ENCODE measurements at places on chromosomes 3 and 15. TPM values are rescaled to one million over a fixed set of nuclear protein-coding genes. Genes with fewer than 3 reads are reported as not detected.
A peak's percentile ranks its signal among the peaks of the same experiment; 100 is the strongest.

GRCh38 chr15:94972314-94972713, 741.0 kb downstream of the MCTP2 start:
- DNase-seq = no peak

DNA sequence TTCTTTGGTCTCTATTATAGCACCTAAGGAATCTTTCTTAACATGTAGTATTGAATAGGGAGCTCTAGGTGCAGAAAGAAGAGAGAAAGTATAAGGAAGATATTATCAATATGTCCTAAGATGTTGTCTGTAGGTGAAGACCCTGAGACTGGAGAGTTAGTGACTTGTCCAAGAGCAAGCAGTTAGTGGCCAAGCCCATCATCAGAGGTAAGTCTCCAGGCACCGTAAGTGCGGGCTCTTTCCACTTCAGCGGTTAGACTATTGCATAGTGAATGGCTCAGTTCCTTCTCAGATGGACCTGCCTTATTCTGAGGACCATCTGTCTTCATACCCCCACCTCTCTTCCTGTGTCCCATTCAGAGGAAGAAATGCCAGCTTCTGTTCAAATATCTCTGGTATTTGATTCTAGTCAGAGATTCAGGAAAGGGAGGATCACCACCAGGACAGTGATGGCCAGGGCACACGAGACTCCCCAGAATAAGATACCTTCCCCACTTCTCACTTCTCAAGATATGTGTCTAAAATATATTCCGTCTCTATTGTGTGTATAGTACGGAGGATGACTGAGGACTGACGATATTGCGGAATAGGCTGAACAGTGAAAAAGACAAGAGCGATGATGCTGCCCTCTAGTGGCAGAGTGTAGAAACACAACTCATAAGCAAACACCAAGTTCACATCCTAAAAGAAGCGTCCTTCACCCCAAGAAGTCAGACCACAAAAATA, 19.1 kb upstream of the ADGRG7 start:
- DNase-seq = peak; percentile 78

GRCh38 chr3:11379238-11379823, 107.1 kb downstream of the ATG7 start:
- DNase-seq = peak; percentile 53

- no peak for DNase-seq
Observed at GRCh38 chr3:59553076-59553475, 503.3 kb upstream of the CFAP20DC start.

DNA sequence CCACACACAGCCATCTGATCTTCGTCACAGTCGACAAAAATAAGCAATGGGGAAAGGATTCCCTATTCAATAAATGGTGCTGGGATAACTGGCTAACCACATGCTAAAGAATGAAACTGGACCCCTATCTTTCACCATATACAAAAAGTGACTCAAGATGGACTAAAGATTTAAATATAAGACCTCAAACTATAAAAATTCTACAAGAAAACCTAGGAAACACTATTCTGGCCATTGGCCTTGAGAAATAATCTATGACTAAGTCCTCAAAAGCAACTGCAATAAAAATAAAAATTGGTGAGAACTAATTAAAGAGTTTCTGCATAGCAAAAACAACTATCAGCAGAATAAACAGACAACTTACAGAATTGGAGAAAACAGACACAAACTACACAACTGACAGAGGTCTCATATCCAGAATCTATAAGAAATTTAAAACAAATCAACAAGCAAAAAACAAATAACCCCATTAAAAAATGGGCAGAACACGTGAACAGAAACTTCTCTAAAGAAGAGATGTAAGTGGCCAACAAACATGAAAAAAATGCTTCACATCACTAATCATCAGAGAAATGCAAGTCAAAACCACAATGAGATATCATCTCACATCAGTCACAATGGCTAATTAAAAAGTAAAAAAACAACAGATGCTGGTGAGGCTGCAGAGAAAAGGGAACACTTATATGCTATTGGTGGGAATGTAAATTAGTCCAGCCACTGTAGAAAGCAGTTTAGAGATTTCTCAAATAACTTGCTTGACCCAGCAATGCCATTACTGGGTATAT, 104.0 kb downstream of the NR1I2 start:
- DNase-seq = no peak

DNA sequence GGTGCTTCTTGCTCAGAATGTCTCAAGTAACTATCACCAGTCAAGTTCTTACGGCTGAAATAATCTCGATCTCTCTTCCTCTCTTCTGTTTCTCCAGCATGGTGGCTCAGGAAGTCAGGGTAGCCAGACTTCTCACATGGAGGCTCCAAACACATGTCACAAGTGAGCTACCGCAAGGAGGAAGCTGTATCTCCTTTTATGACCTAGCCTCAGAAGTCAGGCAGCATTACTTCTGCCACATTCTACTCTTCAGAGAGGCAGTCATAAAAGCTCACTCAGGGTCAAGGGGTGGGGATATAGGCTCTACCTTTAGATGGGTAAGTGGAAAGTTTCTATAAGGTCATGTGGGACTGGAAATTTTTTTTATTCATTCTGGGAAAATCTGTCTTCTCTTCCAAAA, 86.6 kb upstream of the NEO1 start:
- DNase-seq = no peak

GRCh38 chr15:32670623-32671022, 29.1 kb downstream of the SCG5 start:
- no peak for DNase-seq

DNA sequence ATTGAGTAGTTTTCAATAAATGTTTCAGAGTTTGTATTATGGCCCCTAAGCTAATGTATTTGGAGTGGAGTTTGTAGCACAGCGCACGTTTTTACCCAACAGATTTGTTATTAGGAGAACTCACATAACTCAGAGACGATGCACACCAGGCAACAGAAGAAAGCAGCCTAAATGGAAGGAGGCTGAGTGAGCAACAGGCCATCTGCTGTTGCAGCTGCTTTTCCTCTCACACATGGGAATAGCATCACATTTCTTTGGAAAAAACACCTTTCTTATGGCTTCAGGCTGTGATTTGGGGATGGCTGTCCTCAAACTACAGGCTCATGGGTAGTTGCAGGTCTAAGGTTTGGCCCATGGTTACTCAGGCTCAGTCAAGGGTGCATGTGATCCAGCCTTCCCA, 469.3 kb upstream of the MCTP2 start:
- no peak for DNase-seq

- DNase-seq = no peak
Observed at GRCh38 chr15:44149224-44149623, 45.8 kb downstream of the FRMD5 start.

- no peak for DNase-seq
Observed at GRCh38 chr3:88263417-88264100, 113.8 kb downstream of the C3orf38 start.

DNA sequence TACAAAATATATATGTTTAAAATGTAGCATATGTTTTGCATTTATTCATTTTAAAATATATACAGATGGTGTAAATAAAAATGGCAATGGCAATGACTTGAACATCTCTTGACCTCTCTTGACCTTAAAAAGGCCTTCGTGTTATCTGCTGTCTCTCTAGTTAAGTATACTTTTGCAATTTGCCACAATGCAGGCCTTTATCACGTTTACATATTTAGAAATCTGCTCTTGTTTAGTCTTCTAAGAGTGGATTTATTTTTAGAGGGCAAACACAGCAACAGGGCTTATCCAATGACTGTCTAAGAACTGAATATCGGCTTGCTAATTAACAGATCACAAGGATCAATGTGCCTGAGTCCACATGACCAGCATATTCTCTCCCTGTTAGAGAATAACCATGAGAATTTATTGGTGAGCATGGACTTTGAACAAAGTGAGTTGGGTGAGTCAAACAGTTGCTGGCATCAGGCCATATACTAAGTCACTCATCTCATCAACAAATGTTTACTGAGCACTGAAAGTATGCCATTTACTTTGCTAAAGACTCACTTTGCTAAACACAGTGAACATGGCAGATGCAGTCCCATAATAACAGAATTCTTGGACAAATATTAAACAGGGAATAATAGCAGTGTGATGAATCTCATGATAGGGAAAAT, 48.2 kb downstream of the MDFIC2 start:
- DNase-seq = no peak

- peak; percentile 85 for DNase-seq
Observed at GRCh38 chr3:51501833-51502561, 2.2 kb upstream of the DCAF1 start.

DNA sequence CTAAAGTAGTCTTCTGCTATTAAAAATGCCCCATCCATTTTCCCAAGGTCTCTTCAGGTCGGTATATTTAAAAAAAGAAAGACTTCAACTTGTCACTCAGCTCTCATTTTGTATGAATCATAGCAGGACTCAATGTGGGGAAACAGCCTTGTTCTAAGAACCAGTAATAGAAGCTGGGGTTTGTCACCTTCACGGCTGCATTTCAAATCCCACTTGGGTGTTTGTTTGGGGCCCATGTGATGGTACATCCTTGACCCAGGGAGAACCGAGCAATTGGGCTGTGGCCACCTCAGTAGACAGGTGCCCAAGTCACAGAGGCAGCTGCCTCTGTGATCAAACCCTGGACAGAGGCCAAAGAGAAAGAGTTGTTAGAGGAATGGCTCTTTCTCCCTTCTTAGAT, 70.3 kb upstream of the ARL8B start:
- no peak for DNase-seq

DNA sequence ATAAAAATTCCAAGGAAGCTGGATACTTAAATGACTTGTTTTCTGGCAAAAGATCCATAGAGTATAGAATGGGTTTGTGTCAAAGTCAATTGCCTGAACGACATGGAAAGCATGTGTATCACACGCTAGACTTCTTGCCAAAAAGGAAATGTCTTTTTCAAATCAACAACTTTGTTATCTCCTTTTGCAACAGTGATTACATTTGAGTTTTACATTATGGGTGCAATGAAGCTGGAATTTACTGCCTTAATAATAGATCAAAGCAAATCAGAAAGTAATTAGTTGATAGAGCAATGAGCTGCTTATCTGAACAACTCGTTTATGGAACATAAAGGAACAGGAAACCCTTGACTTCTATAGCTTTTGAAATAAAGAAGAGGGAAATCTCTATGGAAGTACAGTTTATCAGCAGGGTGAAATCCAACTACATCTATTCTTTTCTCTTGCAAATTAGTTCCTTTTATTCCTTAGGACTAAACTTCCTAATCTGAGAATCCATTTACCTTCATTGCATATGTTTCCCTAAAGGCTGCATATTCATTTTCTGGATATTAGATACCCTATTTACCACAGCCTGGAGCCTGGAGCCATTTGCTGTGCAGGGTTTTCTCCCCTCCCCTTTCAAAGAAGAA, 415.1 kb upstream of the NECTIN3 start:
- no peak for DNase-seq

GRCh38 chr3:182908471-182908870, 71.9 kb downstream of the DCUN1D1 start:
- DNase-seq = no peak

- no peak for DNase-seq
Observed at GRCh38 chr3:171260466-171260865, 199.7 kb downstream of the TNIK start.

DNA sequence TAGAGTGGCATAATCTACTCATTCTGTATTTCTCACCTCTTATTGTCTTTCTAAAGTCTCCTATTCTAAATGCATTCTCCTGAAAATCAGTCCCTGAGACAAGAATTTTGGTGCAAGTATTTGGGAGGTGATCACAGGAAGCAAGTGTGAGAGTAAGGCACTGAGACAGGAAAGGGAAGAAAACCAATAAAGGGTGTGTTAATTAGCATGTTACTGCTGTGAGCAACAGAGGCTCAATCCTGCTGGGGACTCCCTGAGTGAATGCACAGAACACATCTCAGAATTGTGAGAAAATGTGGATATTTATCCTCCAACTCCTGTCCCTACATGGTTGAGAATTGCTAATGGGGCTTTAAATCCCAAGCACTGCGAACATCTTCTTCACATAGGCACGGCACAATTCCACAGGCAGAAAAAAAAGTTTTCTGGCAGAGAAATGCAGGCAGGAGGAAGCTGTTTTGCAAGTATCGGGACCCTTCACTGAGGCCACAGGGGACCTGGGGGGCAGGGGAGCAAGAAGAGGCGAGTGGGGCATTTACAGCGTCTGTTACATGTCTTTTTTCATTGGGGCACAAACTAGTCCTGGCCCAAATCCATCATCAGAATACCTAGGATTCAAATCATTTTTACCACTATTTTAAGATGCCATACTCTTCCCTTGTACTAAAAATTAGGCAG, 27.2 kb upstream of the STT3B start:
- no peak for DNase-seq

DNA sequence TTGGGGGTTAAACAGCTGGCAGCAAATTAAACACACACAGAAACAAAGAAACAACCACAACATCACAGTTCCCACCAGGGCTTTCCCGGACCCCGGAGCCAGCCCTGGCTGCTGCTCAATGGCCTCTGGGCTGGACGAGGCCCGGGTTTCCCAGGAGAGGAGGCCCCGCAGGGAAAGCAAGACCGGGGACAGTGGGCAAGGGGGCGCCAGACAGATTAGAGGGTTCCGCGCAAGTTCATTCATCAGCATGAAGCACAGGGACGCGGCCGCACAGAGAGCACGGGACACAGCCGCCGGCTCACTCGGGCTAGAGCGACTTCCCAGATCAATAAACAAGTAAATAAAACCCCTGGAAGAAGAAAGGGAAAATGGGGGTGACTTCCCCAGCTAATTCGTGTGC, 66.4 kb upstream of the RPL32 start:
- DNase-seq = no peak

- DNase-seq = no peak
Observed at GRCh38 chr3:132174500-132174899, 139.7 kb upstream of the CPNE4 start.

DNA sequence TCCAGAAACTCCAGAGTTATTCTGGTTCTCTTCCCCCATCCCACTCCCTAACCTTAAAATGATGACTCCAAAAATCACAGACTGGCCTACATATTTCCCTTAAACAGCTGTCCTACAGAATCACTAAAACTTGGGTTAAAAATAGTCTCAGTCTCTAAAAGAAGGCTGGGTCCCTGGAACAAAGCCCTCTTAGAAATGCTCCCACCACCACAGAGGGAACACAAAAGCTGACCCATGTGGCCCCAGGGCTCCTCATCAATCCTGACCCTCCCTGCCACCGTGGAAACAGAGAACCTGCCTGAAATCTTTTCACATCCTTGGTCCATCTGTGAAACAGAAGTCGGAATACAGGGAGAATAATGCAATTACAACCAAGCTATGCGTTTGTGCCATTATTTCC, 55.7 kb upstream of the DCLK3 start:
- DNase-seq = no peak

- peak; percentile 65 for DNase-seq
Observed at GRCh38 chr3:170414202-170414663, 4.4 kb upstream of the CLDN11 start.

Gene LZTFL1
- 16.5 TPM for polyA plus RNA-seq

Gene SRP14
- polyA plus RNA-seq = 131 TPM

Gene FRMD4B
- 0.06 TPM for polyA plus RNA-seq

Gene GTPBP8
- 20.5 TPM for polyA plus RNA-seq

Gene HTR3D
- polyA plus RNA-seq = not detected

Gene DAZL
- 1.2 TPM for polyA plus RNA-seq

Gene GOLGA8S
- polyA plus RNA-seq = 0.04 TPM

Gene ROBO2
- polyA plus RNA-seq = not detected

Gene GPR149
- not detected for polyA plus RNA-seq

Gene ARNT2
- polyA plus RNA-seq = not detected
